Activated CD4-positive, CD25-positive, alpha-beta regulatory T cell treated with anti-CD3 and anti-CD28 coated beads, Interleukin-2, amount 50 U/mL, for 16 hours (primary cell): ENCODE measurements at places on chromosomes 5 and 9.

DNA sequence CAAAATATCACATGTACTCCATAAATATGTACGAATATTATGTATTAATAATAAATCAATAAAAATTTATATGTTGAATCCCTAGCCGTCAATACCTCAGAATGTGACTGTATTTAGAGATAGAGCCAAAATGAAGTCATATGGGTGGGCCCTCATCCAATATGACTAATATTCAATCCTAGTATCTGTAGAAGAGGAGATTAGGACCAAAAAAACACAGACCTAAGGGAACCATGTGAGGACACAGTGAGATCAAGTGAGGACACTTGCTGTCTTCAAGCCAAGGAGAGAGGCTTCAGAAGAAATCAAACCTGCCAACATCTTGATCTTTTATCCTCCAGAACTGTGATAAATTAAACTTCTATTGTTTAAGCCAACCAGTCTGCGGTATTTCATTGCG lies 3.7 kb upstream of the AMACR start:
- no peak for DNase-seq

- DNase-seq = no peak
Observed at GRCh38 chr5:79111960-79112702, 522 bp downstream of the BHMT start.

- no peak for DNase-seq
Observed at GRCh38 chr5:33462456-33462855, 21.7 kb downstream of the TARS1 start.

GRCh38 chr5:143101725-143102386 lies 301.6 kb downstream of the NR3C1 start:
- DNase-seq = no peak

DNA sequence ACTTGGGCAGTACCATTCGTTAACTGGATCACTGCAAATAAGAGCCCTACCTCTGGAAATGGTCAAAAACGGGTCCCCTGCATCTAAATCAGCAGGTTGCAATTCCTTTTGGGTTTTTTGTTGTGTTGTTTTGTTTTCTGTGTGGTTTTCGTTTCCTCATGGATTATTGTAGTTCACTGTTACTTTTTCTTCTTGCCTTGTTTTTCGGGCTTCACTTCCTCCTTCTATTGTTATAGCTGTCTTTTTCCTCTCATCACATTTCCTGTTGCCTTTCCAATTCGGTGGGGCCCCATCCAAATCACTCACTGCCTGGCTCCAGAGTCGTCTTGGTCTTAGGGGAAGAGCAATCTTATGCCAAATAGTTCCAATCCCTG lies 8.7 kb upstream of the SSBP2 start:
- no peak for DNase-seq

DNA sequence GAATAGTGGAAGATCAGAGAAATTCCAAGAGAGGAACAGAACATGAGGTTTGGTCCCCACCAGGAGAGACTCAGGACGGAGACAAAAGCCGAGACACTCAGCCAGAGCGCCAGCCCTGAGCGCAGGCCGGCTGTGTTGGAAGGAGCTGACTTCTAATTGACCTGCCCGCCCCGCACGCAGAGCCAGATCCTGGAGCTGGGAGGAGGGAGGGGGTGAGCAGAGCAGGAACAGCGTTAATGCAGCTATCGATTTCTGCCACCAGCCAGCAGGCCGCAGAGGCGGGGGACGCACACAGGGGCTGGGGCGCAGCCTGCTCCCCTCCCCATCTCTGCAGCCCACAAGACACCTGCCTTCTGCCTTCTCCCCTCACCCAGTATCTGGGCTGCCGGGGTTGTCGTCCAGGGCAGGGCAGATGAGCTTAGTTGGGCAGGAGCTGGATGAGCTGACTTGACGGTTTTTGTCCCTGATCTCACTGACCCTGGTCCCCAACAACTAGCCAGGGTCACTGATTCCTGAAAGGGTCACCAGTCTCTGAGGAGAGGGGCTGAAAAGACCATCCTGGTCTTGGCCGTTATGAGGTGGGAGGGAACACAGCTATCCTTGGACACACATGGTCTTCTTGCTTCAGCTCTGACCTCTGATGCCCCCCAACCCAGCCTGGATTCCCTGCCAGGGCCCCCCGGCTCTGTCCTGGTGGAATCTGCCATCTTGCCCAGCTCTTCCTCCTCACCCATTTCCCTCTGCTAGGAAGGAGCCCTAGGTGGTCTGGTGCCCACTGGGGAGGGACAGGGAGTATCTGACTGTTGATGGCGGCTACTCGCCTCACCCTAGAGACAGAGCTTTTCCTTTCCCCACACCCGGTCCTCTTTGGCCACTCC lies 29.8 kb downstream of the CXXC5 start:
- DNase-seq = no peak

DNA sequence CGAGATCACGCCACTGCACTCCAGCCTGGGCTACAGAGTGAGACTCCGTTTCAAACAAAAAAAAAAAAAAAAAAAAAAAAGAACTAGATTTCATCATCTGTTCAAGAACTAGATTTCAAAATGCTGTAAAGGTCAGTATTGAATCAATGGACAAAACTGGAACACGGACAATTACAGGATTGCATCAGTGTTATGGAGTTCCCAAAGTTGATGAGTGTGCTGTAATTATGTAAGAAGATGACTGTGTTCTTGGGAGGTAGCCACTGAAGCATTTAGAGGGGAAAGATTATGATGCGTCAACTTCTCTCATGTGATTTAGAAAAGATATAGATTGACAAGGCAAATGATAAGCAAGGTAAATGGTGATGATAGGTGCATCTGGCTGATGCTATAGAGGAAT lies 6.5 kb downstream of the FAM240B start:
- DNase-seq = no peak

GRCh38 chr5:9712506-9712905 lies 82.4 kb upstream of the TAS2R1 start:
- DNase-seq = no peak
